Cortex of kidney (tissue), 1 donor: ENCODE measurements at places on chromosomes 5 and 9.

DNA sequence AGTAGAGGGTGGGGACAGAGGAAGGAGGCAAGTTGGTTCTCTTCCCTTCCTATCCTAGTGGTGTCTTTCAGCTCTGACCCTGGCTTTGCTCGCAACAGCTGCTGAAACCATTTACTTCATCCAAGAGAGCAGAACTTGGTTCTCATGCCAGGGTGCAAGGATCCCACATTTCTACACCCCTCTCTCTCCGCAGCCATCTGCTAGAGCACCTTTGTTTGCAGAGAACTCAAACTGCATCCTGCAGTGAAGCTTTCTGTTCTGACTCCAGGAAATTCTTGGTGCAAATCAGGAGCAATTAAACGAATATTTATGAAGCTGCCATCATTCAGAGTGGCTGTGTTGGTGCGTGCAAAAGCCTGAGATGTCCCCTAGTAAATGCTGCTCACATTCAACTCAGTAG is 31.9 kb downstream of the NEUROG1 start:
- no peak for DNase-seq

DNA sequence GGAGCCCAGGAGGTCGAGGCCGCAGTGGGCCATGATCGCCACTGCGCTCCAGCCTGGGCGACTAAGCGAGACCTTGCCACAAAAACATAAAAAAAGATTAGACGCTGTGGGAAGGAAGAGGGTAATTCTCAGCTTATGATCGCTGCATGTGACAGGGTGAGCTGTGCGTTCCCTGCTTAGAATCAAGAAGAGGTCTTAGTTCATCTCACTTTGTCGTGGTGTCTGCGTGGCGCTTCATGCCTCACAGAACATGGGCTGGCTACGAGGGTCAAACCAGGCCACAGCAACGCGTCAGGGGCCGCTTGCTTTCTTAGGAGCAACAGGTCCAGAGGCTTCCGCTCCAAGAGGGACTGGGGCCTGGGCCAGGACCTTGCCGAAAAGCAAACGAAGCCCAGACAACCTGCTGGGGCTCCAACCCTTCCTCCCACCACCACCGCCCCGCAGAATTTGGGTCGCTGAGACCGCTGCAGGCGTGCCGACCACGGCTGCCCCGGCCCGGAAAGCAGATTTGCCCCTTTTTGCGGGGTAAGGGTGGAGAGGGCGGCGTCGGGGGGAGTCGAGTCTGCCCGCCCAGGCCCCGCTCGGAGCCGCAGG is 10.0 kb upstream of the GRIN1 start:
- no peak for DNase-seq

DNA sequence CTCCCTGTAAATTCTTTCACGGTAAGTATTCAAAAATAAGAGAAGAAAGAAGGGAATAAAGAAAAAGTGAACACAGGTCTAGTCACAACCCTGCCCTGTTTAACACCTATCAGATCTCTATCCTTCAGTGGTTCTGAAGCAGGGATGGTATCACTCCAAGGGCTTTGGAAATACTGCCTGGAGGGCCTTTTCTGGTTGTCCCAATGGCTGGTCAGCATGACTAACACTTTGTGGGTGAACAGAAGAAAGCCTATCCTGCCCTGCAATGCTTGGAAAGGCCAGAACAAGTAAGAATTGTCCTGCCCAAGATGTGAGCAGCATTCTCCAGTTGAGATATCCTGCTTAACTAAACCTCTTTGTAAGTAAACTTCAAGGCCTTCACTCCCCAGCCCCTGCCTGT is 124.9 kb downstream of the TMEM167A start:
- DNase-seq: no peak

GRCh38 chr9:107684224-107684623 is 194.7 kb upstream of the KLF4 start:
- DNase-seq: no peak

GRCh38 chr5:88938488-88938887 is 55.5 kb upstream of the MEF2C start:
- no peak for DNase-seq

DNA sequence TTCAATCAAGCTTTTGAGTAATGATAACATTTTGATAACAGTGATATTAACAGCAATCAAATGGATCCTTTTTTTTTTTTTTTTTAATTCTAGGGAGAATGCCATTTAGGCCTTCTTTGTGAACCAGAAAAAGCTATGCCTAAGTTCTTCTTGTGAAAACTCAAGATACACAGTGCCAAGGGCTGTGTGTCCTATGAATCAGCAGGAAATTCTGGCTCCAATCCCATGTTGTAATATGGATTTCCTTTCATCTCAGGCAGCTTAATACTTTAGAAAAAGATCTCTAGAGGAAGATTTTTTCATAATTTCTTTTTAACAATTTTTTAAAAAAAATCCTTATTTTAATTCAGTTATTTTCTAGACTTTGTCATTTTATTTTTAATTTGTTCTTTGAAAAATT is 96.1 kb downstream of the NUDT12 start:
- no peak for DNase-seq

DNA sequence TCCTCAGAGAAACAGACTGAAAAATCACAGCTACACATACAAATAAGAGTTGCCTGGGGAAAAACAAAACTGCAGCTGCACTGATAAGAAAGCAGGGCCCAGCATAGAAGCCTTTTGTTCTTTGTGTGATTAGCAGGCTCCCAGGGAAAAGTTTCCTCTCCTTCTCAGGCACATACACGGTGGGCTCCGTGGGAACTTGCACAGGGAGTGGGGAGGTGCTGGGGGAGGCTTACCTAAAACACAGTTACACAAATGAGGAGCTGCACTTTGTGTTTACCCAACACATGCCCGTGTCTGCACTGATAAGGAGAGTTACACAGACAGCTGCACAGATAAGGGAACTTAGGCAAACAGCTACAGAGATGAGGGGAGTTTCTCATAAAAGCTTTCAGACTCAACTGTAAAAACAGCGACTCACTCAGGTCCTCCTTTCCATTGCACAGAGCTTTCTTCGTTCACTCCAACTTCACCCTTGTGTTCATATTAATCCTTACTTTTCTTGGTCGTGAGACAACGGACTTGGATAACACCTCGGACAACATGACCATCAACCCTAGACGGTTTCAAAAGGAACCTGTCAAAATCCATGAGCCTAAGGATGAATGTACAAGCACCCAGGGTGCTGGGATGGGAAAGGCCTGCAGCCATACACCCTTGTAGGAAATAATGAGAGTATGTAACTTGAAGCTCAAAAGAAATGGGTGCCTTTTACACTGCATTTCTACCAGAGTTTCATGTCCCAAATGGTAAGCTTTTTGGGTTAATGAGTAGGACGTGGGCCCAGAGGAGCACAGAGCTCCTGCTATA is 50.8 kb downstream of the SERINC5 start:
- no peak for DNase-seq

GRCh38 chr9:116549061-116549664 is 137.9 kb upstream of the TRIM32 start:
- no peak for DNase-seq

- DNase-seq: no peak
These were observed 42.1 kb downstream of the LOX start for GRCh38 chr5:122035913-122036312.

DNA sequence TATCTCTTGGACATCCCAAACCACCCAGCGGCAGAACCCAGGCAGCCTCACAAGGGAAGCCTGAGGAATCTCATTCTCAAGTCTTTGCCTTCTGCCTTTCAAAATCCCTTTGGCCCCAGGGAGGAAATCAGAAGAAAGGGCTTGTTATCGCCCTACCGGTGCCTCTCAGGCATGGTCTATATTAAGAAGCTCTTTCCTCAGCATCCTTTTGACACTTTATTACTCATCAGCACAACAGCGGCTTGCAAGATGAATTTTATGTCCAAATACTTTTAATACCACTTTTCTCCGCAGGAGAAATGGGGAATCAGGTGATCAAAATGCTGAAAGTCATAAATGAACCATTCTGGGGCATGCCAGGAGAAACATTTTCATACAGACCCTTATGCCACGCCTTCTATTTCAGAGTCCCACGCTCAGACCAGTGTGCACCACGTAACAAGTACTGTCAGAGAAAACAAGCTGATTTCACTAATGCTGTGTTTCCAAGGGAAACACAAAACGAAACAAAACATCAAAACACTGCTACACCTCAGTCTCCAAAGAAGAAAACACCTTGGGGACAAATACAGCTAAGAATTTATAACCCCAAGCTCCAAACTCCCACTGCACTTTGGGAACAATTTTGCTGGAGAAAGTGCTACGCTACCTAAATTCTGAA is 30.0 kb downstream of the RAPGEF1 start:
- no peak for DNase-seq

GRCh38 chr5:124461157-124461556 is 285.3 kb downstream of the ZNF608 start:
- DNase-seq: no peak

DNA sequence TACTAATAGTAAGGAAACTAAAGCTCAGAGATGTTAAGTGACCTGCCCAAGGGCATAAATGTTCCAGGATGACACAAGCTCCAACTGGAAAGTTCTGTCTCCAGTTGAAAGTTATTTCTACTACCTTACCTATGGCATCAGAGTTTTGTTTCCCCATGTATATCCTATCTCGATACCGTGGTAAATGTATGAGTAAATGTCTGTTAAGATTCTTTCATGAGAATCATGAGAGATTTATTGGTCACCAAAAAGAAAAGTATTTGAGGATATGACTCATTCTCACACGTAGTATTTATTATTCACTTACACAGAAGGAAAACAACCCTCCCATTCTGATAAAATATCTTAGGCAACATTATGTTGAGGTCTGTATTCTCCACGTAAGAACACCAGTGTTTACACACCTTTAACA is 11.1 kb upstream of the SHOC1 start:
- DNase-seq: no peak

- no peak for DNase-seq
These were observed 8.6 kb upstream of the GLE1 start for GRCh38 chr9:128495804-128496417.

GRCh38 chr9:90842996-90843395 is 41.4 kb downstream of the SYK start:
- no peak for DNase-seq

DNA sequence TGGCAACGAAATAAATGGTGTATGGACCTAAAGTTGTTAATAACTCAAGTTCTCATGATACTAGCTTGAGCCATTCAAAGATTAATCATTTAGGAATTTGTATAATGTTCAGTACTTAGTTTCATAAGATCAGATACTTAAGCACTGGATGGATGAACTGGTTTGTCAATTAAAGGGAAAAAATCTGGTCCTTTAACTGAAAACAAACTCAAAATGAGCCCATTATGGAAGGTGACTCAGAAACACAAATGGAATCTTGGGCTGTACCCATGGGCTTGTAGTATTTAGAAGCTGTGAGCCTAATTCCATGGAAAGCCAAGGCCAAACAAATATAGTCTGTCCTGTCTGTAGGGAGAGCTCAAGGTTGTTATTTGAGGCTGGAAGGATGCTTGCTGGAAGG is 27.6 kb upstream of the ADRB2 start:
- DNase-seq: no peak

- no peak for DNase-seq
These were observed 2263.8 kb upstream of the ACO1 start for GRCh38 chr9:30120666-30121065.

- DNase-seq: no peak
These were observed 39.1 kb downstream of the PCDH1 start for GRCh38 chr5:141839015-141839513.

GRCh38 chr9:115633104-115633503 is 515.1 kb upstream of the TNC start:
- DNase-seq: no peak

DNA sequence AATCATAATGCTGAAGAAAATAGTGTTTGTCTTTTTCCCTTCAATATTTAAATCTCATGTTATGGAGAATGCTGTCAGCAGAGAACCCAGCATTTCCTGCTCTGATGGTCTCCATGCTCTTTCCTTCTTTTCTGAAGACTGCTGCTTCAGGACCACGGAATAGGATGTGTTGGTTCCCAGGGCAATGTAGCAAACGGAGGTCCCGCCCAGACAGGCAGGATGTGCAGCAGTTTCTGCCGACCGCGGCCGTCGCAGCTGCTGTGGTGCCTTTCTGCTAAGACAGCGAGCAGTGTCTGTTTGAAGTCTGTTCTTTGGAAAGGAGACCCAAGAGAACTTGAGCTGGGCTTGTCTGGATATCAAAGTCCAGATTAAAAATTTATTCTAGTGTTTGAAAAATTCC is 654.3 kb downstream of the CCDC171 start:
- no peak for DNase-seq

- DNase-seq: no peak
These were observed 25.4 kb upstream of the TCF7 start for GRCh38 chr5:134088994-134089560.

GRCh38 chr5:125750147-125750860 is 672.9 kb upstream of the GRAMD2B start:
- no peak for DNase-seq

DNA sequence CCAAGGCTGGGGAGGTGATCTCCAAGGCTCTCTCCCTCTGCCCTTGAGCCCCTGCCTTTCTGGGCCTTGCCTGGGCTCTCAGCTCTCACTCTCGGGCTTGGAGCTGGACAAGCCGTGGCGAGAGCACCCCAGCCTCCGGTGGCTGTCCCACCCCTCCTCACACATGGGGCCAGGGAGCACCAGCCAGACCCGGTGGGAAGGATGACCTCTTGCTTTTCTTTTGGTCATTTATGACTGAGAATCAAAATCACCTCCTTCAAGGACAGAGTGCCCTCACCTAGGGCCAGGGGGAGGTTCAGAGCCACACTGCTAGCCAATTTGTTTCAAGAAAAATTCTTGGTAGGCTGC is 14.1 kb downstream of the TCF7 start:
- no peak for DNase-seq

DNA sequence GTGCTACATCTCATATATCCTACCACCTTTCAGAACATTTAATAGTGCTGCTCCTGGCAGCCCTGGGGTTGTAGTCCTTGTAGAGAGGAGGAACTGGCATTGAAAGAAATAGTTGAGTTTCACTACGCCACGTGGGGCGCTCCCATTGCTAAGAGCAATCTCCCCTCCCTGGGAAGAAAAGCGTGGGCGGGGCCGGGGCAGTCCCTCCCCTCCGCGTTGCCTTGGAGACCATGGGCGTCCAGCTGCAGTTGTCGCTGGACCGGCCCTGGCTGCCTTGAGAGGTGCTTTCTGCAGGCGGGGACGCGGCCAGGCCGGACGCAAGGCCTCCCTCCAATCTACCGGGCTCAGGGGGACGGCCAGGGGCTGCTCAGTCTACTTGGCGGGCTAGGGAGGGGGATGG is 368 bp upstream of the CCDC180 start:
- DNase-seq: no peak

DNA sequence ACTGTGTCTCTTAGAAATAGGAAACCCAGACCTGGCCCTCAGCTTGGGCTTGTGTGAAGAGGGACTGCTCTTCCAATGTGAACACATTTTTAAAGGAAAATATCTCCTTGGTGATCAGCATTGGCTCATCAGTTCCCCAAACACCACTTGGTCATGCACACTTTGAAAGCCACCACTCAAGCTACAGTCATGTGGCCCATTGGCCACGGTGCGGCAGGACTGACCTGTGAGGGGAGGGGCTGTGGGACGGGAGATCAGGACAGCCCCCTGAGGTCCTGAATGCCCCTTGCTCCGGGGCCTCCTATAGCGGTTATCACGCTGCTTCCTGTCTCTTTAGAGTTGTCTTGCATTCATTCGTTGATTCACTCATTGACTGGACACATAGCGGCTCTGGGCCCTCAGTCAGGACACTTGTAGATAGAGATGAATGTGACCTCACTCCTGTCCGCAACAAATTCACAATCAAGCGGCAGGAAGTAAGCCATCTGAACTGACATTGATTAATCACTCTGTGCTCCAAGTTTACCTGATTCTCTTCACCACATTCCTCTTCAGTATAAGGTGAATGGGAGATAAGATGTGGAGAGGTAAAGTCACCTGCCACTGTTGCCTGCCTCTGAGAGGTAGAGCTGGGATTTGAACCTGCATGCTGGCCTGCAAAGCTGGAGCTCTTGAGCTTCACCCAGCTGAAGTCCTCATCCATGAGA is 73.1 kb downstream of the COL15A1 start:
- no peak for DNase-seq

GRCh38 chr5:126808521-126808988 is 31.6 kb downstream of the LMNB1 start:
- DNase-seq: no peak
